G401 (cell line): ENCODE measurements at places on chromosomes 3 and 15. TPM values are rescaled to one million over a fixed set of nuclear protein-coding genes. Genes with fewer than 3 reads are reported as not detected.

The IL16 gene
- 0.12 TPM in 1 of 2 replicates, not detected in the other for total RNA-seq

The GP5 gene
- total RNA-seq = not detected in 2 replicates

The PLA2G4B gene
- total RNA-seq = 0.37 and 0.92 TPM in 2 replicates

The HES1 gene
- total RNA-seq = 3.3 and 6.6 TPM in 2 replicates

The FAM240A gene
- total RNA-seq = not detected in 2 replicates

The CD96 gene
- not detected in 2 replicates for total RNA-seq

The DISP2 gene
- total RNA-seq = 1.0 and 3.1 TPM in 2 replicates

The MAP1A gene
- 10.0 and 16.4 TPM in 2 replicates for total RNA-seq

The PP2D1 gene
- not detected in 2 replicates for total RNA-seq

The CCDC54 gene
- not detected in 2 replicates for total RNA-seq

The PLIN1 gene
- 0.07 TPM in 1 of 2 replicates, not detected in the other for total RNA-seq

The HHLA2 gene
- not detected in 2 replicates for total RNA-seq

The ELL3 gene
- 44.6 and 51.2 TPM in 2 replicates for total RNA-seq

The ST6GAL1 gene
- total RNA-seq = 3.6 and 11.8 TPM in 2 replicates

The PLA2G4E gene
- not detected in 2 replicates for total RNA-seq

The CYFIP1 gene
- total RNA-seq = 76.1 and 101 TPM in 2 replicates

The PLCL2 gene
- not detected in 2 replicates for total RNA-seq

The KCNAB1 gene
- total RNA-seq = 12.6 and 17.0 TPM in 2 replicates

The FBXL22 gene
- total RNA-seq = 0.37 and 0.43 TPM in 2 replicates

The ILDR1 gene
- total RNA-seq = not detected in 2 replicates

The CCR3 gene
- 1.1 and 11.5 TPM in 2 replicates for total RNA-seq

The CKMT1A gene
- total RNA-seq = 3.8 and 14.2 TPM in 2 replicates

The ATP13A4 gene
- not detected in 2 replicates for total RNA-seq

The SEMA7A gene
- total RNA-seq = 8.5 and 14.3 TPM in 2 replicates

The VEPH1 gene
- 17.7 and 25.3 TPM in 2 replicates for total RNA-seq

The PYGO1 gene
- total RNA-seq = 15.3 and 24.7 TPM in 2 replicates

The SSUH2 gene
- not detected in 2 replicates for total RNA-seq

The USF3 gene
- total RNA-seq = 3.9 and 4.5 TPM in 2 replicates

The GREM1 gene
- 0.75 and 1.0 TPM in 2 replicates for total RNA-seq

The DPH3 gene
- 14.2 and 16.5 TPM in 2 replicates for total RNA-seq

The TUSC2 gene
- total RNA-seq = 45.0 and 45.4 TPM in 2 replicates

The SERINC4 gene
- total RNA-seq = not detected in 2 replicates

The NR2E3 gene
- not detected in 2 replicates for total RNA-seq

The CCDC80 gene
- total RNA-seq = 2.3 and 4.4 TPM in 2 replicates

The RLBP1 gene
- total RNA-seq = 0.95 and 6.6 TPM in 2 replicates

The MORC1 gene
- total RNA-seq = not detected in 2 replicates

The PIERCE2 gene
- 5.8 and 10.9 TPM in 2 replicates for total RNA-seq

The UBL7 gene
- total RNA-seq = 111 and 117 TPM in 2 replicates

The EXOSC7 gene
- total RNA-seq = 66.9 and 78.1 TPM in 2 replicates

The TNFSF10 gene
- total RNA-seq = not detected in 2 replicates

The GJD2 gene
- 9.6 and 17.1 TPM in 2 replicates for total RNA-seq

The SLC9C1 gene
- total RNA-seq = not detected in 2 replicates

The NOX5 gene
- not detected in 2 replicates for total RNA-seq

The EPB42 gene
- total RNA-seq = not detected in 2 replicates

The LRTM1 gene
- total RNA-seq = not detected in 2 replicates

The TFDP2 gene
- total RNA-seq = 39.7 and 168 TPM in 2 replicates

The CMTM8 gene
- total RNA-seq = 3.1 and 6.6 TPM in 2 replicates

The IQCF5 gene
- total RNA-seq = not detected in 2 replicates

The ZBED2 gene
- total RNA-seq = not detected in 2 replicates

The LRRC28 gene
- 31.8 and 67.0 TPM in 2 replicates for total RNA-seq
